Stimulated activated CD8-positive, alpha-beta memory T cell treated with anti-CD3 and anti-CD28 coated beads, Interleukin-2, amount 100 ng/mL, for 48 hours (primary cell): ENCODE measurements at places on chromosomes 6 and 20.

- DNase-seq, result no peak
These were observed 59.2 kb downstream of the SCML4 start for GRCh38 chr6:107764684-107765460.

- DNase-seq, result no peak
These were observed 34.6 kb upstream of the NKX2-2 start for GRCh38 chr20:21548390-21549035.

GRCh38 chr6:154466971-154467679, 43.4 kb downstream of the CNKSR3 start:
- DNase-seq, result no peak

GRCh38 chr20:33568378-33568777, 78.5 kb downstream of the CBFA2T2 start:
- DNase-seq, result no peak

DNA sequence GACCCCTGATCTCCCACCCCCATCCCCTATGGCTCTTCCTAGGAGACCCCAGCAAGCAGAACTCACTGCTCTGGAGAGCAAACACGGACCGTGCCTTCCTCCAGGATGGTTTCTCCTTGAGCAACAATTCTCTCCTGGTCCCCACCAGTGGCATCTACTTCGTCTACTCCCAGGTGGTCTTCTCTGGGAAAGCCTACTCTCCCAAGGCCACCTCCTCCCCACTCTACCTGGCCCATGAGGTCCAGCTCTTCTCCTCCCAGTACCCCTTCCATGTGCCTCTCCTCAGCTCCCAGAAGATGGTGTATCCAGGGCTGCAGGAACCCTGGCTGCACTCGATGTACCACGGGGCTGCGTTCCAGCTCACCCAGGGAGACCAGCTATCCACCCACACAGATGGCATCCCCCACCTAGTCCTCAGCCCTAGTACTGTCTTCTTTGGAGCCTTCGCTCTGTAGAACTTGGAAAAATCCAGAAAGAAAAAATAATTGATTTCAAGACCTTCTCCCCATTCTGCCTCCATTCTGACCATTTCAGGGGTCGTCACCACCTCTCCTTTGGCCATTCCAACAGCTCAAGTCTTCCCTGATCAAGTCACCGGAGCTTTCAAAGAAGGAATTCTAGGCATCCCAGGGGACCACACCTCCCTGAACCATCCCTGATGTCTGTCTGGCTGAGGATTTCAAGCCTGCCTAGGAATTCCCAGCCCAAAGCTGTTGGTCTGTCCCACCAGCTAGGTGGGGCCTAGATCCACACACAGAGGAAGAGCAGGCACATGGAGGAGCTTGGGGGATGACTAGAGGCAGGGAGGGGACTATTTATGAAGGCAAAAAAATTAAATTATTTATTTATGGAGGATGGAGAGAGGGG, 1.4 kb downstream of the LTA start:
- no peak for DNase-seq

- DNase-seq, result no peak
These were observed 973 bp downstream of the CD40 start for GRCh38 chr20:46119028-46119546.

DNA sequence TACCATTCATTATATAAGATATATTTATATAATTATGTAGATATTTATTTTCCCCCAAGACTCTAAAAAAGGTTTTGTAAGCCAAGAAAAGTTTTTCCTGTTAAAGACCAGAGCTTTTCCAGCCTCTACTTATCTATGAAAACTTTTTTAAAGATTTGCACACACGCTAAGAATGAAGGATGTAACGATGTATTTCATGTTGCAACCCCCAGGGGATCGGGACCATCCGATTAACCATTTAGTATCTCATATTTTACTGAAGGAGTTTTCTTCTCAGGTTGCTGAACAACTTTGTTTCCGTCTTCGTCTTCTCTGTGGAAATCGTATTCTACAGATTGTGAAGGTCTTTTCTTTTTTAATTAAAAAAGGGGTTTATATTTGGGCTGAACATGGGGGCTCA, 70.0 kb upstream of the SASH1 start:
- no peak for DNase-seq

DNA sequence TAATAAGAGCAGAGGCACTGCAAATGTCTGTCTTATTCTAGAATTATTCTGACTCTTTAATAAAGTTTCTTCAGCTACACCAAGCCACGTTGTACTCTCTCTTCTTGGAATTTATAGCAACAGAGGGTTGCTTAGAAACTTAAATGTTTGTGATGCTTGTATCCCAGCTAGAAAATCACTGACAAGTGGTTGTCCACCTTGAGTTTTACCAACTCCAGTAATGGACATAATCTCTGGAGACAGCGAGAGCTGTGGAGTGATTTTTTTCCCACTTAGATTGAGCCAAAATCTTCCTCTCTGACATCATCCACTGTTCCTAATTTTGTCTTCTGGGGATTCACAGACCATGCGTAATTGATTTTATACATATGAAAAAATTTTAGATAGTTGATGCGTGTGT, 8.0 kb downstream of the ECT2L start:
- no peak for DNase-seq

- DNase-seq, result no peak
These were observed 3.6 kb upstream of the EDN1 start for GRCh38 chr6:12286373-12287110.

DNA sequence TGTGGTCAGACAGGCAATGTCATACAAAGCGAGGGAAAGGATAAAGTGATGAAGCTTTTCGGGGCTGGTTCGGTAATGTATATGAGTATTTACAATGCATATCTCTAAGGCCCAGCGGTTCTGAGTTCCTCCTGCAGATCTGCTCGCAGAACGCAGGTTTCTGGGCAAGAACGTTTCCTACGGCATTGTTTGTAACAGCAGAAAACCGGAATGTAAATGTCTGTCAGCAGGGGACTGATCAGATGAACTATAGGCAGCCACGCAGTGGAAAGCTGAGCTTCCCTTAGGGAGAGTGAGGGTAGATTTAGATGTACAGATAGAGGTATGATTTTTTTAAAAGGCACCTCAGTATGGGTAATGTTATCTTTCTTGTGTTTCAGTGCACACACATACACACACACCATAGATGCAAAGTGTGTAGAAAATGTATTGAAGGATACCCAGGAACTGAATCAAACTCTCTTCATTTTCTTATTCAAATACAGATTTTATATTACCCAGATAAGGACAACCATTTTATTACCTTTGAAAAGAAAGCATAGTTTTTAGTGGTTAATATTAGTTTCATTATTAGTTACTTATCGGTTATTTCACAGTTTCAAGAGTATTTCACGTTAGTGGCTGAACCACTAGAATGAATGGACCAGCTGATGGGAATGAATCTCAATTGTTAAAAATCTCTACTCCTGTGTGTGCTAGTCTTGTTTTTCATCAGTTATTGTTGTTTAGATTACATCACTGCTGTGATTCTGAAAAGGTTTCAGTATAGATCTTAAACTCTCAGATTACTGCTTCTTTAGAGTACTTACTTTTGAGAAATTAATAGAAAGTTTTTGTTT, 56.2 kb downstream of the SNX9 start:
- no peak for DNase-seq

- no peak for DNase-seq
These were observed 146.5 kb upstream of the ZNF217 start for GRCh38 chr20:53739799-53740785.

DNA sequence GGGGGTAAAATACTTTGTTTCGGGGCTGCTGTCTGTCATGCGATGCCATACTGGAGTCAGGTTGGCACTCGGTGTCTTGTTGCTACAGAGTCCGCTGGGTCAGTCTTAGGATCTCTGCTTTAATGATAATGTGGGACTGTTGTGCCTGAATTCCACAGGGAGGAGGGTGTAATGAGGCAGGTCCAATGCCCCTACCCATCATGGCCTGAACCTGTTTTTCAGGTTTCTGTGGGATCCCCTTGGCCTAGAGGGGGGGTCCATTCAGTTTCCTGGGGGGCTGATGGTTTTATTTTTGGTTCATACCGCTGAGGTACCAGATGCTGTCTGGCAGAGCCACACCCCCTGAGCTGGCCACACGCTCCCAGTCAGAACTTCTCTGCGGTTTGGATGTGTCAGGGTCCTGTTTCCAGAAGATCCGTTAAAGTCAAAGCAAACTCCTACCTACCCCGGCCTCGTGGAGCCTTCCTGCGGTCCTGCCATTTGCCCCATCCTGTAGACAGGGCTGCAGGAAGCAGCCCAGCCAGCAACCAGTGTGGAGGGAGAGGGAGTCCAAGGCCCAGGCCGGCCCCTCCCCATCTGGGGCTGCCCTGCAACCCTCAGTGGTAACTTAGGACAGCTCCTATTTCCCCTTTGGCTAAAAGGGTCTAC, 69.7 kb downstream of the TCP11 start:
- DNase-seq, result no peak

DNA sequence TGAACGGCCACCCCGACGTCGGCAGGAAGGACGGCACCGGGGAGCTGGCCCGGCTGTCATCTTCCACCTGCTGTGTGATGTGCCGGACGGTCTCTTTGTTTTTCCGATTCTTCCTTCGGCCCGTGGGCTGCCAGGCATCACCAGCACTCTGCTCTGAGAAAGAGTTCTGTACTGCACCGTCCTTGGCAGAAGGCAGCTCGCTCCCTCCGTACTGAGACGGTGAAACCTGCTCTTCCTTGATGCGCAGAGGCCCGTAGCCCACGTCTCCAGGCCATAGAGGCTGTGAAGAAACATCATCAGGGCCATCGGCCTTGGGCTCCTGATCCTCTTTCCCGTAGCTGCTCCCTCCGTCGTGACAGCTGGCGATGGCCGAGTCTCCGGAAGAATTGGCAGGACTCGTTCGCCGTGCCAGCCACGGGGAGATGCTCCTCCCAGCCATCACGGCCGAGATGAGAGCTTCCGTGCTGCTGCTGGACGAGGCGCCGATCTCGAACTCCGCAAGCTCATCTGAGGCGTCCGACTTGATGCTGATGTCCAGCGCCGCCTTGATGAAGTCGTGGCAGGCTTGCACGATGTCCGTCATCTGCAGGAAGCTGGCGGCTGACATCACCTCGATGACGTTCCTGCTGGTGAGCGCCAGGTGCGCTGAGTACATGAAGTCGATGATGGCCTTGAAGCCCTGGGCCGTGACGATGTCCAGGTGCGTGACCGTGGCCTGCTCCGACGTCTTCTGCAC, 41.1 kb downstream of the ZBTB46 start:
- DNase-seq, result no peak

DNA sequence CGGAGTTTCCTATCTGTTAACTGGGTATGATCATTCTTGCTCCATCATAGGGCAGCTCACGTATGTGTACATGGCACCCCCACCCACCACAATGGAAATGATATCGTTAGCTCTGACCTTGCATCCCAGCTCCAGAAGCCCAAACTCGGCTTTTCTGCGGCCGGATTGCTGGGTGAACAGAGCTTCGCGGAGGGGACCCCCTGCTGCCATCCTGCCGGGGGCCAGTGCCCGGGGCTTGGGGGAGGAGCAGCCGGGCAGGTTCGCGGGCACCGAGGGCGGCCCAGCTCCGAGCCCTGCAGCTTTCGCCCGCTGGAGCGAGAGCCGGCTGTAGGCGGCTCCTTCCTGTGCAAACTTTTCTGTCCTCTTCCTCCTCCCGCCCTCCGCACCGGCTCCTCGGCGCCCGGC, 24.9 kb upstream of the FUCA2 start:
- DNase-seq, result peak; percentile 43

DNA sequence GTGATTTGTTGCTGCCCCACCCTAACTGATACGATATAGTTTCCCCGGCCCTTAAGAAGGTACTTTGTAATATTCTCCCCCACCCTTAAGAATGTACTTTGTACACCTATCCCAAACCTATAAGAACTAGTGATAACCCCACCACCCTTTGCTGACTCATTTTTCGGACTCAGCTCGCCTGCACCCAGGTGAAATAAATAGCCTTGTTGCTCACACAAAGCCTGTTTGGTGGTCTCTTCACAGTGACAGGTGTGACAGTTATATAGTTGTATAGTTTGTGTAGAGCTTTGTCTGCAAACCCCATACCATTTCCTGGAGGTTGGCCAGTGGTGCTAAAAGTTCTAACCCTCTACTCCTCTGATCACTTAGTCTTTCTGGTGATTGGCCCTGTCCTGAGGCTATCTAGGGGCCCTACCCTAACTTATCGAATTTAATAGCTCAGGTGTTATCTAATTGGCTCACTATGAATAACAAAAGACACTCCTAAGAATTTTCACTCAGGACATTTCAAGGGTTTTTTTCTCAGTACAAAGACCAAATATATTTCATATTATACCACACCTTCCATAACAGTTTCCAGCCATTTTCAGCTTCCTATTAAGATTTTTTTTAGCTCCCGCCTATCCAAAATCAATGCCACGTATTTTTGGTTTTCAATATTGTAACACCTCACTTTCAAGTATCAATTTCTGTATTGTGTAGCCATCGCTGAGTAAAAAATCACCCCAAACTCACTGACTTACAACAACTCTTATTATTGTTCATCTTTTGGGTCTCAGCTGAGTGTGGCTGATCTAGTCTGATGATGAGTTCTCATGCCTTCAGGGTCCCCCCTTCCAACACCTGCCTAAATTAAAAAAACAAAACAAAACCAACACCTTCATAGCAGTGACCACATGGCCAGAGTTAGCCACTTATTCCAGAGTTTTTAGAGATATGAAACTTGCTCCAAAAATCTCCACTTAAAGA, 9.8 kb upstream of the BTN1A1 start:
- DNase-seq, result no peak

GRCh38 chr20:17771206-17772004, 71.6 kb downstream of the BANF2 start:
- no peak for DNase-seq

- DNase-seq, result no peak
These were observed 4.1 kb downstream of the SH3BGRL2 start for GRCh38 chr6:79635232-79635543.

GRCh38 chr6:135062735-135063134, 8.1 kb upstream of the HBS1L start:
- DNase-seq, result no peak

- DNase-seq, result no peak
These were observed 363.8 kb downstream of the PRKN start for GRCh38 chr6:162363757-162364156.

DNA sequence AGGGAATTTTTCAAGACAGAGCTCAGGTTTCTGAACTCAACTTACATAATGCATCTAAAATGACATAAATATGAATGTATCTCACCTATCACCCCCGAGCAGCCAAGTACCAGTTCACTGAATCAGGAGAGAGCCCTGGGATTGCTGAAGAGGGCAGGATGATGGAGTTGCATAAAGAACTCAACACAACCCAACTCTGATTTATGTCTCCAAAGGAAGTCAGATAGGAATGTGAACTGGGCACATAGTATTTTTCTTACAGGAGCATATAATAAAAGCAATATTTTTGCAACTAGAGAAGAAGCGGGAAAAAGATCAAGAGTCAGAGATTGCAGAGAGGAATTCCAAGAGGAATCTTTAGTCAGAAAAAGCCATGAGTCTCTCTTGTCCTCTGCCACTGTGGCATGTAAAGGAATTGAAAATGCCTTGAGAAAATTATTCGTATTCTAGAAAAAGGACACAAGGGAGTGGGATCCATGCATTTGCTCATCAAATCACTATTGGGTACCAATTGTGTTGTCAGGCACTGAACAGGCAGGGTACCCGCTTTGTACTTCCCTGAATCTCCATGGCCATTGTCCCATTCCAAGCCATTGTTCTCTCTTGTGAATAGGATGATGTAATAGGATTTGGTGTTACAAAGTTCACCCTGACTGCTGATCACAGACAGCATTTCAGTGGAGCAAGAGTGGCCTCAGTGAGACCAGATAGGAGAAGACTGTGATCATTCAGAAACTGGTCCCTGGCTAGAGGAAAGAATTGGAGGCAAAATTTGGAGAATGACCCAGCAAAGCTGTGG, 16.3 kb downstream of the RIN2 start:
- no peak for DNase-seq
